ENCODE measurements at places on chromosomes 2 and 18.

DNA sequence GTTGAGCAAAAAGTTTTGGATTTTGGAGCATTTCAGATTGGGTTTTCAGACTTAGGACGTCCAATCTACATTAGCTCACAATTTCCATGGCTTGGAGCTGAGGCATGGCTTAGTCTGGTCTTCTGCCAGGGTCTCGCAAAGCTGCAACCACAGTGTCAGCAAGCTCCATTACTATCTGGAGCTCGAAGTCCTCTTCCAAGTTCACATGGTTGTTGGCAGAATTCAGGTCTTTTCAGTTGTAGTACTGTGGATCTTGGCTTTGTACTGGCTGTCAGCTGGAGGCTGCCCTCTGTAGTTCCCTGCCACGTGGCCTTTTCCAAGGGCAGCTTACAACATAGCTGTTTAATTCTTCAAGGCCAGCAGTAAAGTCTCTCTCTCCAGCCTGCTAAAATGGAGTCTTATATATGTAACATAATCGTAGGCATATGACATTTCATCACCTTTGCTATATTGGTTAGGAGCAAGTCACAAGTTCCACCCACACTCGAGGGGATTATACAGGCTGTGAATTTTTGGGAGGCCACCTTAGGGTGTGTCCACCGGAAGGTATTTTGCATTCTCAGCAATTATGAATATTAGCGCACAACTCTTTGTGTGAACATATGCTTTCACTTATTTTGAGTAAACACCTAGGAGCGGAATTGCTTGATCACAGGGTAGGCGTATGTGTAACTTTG, 41.5 kb upstream of the EPC2 start:
- no peak for DNase-seq

GRCh38 chr2:148978706-148979105, 59.8 kb upstream of the LYPD6B start:
- no peak for DNase-seq

DNA sequence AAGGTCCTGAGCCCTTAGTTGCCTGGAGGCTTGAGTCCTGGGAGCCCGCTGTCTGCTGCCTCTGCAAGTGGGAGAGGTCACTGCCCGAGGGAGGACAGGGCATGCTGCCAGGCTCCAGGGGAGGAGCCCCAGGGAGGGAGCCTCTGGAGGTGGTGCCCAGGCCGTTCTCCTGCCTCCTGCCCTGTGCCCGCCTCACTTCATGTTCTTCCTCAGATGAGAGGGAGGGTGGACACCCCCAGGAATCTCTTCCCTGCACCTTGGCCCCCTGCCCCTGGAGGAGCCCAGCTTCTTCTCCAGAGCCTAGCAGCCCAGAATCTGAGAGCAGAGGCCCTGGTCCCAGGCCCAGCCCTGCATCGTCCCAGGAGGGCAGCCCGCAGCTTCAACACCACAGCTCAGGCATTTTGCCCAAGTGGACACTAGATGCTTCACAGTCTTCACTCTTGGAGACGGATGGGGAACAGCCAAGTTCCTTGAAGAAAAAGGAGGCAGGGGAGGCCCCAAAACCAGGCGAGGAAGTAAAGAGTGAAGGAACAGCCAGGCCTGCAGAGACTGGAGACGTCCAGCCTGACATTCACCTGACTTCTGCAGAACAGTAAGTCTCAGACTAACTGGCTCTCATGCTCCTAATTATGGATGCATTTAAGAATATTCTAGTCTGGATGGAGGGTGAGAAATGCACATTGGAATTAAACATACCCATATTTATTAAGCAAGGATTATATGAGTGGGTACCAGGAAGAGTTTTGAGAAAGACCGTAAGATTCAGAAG, 12.1 kb downstream of the PSD4 start:
- no peak for DNase-seq

DNA sequence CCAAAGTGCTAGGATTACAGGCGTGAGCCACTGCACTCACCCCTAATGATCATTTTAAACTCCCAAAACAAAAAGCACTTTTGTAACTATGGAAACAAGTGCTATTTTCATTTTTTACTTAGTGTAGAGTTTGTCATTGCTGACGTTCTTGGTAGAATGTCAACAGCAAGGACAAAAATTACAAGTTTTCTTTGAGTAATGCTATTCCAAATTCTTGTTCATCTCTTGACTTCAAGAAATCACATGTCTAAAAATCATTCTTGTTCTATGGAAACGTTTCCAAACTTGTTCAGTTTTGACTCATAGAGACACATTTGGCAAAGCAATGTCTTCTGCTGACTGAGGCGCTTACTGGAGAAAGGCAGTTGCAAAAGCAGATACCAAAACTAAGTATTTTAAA, 82.6 kb downstream of the MBP start:
- no peak for DNase-seq

DNA sequence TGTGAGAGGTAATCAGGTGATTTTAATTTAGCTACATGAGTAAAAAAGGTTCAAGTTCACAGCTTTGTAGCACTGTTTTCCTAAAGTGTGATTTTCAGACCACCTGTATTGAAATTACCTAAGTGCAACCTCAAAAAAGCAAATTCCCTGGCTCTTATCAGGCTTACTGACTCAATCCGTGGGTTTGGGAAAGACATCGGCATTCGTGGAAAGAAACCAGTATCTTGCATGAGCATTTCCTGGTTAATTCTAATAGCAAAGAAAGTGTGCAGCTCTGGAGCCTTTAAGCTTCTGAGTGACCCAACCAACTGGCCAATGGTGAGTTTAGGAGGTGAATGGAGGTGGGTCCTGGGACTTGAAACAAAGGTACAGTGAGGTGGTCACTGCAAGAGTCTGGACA, 300.9 kb downstream of the NBAS start:
- DNase-seq: no peak

GRCh38 chr2:212626371-212626918, 87.8 kb upstream of the ERBB4 start:
- no peak for DNase-seq

DNA sequence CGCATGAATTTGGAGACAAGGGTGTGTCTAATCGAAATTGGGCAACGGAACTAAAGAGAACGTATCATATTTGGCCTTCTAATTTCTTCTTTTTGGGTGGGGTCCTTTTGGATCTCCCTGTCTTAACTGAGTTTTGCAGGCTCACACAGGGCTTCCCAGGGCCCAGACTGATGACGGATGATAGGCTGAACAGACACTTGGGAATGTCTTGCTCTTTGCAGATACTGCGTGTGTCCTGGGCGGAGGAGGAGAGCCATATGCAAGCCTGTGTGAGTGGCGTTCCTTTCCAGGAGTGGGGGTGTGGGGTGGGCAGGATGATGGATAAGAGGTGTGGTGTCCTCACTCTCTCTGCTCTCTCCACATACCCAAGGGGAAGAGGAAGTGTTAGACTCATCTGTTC, 40.1 kb downstream of the TNP1 start:
- no peak for DNase-seq

GRCh38 chr2:68157002-68157401, 686 bp upstream of the PNO1 start:
- DNase-seq: no peak

- DNase-seq: no peak
Observed at GRCh38 chr18:23337599-23338444, 115.3 kb upstream of the RIOK3 start.

- no peak for DNase-seq
Observed at GRCh38 chr2:189614585-189614984, 34.0 kb upstream of the SLC40A1 start.

DNA sequence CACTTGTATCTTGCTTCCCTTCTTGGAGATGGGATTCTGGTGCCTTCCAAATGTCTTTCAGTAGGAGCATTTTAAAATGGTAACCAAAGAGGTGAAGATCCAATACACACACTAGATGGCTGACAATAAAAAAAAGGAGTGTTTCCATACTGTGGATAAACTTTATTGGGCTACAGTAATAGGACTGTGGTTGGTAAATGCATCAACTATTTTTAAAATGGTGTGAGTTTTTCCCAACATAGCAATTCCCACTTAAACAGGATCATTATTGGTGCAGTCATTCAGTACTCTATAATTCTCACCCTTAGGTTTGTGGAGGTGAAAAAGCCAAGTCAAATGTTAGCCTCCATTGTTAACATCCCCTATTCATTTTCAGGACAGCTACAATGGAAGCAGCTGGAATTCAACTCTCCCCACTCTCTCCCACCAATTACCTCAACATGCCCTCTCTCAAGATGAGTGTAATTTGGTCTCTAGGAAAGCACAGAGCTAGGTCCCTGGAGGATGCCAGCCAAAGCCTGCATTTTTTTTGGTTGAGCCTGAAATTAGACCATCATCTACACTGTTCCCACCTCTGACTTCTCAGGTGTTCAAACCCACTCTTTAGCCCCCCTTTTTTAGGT, 273.3 kb downstream of the TCF4 start:
- no peak for DNase-seq

DNA sequence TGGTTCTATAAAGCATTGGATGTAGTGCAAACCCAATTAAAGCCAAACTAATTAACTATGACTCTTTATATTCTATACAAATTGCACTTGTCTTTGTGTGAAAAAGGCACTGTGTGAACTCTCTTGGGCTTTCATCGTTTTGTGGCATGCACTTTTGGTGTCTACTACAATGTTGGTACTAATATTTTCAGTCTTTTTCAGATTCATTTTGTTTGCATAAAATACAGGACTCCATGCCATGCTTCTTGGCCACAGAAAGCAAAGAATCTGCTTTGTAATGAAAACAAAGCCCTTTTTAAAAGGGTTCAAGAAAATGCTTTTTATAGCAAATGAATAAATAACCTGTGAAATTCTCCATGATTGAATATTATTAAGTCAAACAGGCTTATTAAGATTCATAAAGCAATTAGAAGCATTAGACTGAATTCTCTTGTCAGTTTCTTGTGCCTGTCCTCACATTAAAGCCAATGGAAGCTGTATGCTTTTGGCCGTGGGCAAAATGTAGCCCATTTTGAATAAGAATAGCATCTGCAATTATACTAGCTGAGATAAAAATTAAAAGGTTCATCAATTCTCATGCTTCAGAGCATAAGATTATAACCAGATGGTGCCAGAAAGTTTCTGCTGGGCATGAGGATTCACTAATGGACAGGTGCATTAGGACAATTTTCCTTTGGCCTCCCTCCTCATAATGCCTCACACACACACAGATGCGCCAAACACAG, 1665.2 kb downstream of the SUCLG1 start:
- DNase-seq: no peak

DNA sequence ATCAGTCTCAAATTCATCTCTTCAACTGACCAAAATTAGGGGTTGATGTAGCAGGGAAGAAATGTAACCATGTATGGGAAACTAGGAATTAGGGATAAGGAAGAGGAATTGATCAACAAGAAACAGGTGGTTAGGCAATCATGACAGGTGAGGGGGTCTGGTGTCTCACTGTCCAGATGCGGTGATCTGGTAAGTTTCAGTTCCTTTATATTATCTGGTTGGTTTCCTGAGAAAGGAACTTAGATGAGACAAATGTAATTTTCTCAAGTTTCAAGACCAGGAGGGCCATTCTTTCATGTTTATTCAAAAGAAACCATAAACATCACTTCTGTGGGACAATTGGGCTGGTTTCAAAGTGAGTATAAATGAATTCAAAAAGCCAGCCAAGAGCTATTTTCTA, 306.2 kb upstream of the KCNJ3 start:
- no peak for DNase-seq

DNA sequence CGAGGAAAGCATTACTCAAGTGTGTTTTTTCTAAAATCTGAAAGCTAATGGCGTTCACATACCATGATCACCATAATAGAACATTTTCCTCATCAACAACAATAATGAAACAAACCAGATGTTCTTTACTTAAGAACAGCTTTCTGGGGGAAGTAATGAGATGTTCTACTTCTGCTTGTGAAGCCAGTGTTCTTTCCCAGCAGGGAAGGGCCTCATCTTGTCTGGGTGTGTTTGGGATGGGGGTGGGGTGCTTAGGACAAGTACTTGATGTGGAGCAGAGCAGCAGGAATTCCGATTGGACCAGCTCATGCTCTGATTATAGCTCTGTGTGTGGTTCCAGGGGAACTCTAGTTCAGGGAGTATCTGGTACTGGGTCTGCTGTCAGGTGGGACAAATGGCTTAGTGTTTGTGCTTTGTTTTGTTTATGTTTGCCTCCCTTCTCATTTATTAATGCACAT, 163.0 kb upstream of the NOSTRIN start:
- DNase-seq: no peak

- DNase-seq: no peak
Observed at GRCh38 chr2:120979921-120980320, 244.3 kb downstream of the GLI2 start.

DNA sequence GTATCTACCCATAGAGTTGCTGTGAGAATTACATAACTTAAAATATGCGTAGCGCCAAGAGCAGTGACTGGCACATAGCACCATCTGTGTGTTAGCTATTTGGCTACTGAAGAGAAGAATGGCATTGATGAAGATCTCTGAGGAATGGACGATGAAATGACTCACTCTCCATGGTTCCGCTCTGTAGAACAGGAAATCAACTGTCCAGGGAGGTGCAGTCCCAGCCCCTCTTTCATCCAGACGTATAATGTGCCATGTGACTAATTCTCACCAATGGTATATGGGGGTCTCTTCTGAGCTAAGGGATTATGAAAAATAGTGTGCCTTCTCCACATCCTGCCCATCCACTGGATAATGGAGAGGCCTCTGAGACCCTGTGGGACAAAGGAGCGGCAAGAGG, 254.8 kb downstream of the CYP26B1 start:
- no peak for DNase-seq
